ENCODE measurements at places on chromosomes 6 and 20.

DNA sequence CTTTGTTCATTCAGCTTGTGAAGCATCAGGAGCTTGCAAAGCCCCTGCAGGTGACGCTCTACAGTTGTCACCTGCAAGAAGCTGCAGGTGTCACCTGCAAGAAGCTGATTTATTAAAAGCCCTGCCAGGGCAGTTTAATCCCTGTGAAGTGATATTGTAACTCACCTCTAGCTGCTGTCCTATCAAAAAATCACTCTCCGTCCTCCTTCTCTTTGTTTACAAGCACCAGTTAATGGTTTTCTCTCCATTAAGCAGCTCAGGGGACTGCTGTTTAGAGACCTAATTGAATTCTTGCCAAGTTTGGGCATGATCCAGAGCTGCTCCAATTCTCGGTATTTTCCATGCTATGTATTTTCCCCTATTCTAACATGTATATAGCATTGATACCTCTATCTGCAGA lies 345.9 kb downstream of the ARHGAP18 start:
- peak; percentile 4 for DNase-seq

- no peak for DNase-seq
Observed at GRCh38 chr6:40394381-40394780, 192.8 kb downstream of the LRFN2 start.

GRCh38 chr6:43966853-43967718 lies 160.2 kb downstream of the MRPL14 start:
- no peak for DNase-seq

DNA sequence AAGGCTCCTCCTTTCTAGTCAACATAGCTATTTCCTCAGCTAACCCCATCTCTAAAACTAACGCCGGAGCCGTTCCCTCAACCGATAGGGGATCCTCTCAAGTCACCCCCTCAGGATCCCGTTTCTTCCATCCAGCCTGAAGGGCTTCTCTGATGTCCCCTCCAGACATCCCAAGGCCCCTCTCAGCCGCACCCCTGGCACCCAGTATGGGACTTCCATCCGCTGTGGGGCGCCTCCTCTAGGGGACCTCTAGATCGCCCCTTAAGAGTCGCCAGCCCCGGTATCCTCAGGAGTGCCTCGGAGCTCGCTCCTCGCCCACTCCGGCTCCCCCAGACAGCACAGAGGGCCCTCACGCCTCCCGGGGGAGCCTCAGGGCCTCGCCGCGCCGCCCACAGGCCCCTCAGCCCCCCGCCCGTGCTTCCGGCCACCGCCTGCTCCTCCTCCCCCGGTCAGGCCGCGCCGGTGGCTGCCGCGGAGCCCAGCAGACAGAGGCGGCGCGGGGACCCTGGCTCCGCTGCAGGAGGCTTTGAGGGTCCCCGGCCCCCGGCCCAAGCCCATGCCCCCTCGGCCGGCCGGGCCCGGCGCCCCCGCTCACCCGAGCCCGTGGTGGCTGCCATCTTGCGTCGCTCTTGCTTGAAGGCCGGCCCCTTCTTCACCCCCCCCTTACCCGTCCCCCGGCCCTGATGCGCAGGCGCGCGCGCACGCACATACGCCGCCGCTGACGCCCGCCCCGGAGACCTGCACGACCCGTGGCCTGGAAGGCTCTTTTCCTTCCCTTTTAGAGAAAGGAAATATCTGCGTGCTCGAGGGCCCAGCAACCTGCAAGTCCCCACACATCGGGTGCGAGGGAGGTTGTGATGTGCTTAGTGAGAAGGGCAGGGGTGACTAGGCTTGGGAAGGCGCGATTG lies at the start of gene UBE2V1:
TSS of gene UBE2V1 (minus strand) at position 639 of the 908 bp plus-strand sequence. CDS start at position 617, 22 bp downstream.
- DNase-seq = peak; percentile 90

DNA sequence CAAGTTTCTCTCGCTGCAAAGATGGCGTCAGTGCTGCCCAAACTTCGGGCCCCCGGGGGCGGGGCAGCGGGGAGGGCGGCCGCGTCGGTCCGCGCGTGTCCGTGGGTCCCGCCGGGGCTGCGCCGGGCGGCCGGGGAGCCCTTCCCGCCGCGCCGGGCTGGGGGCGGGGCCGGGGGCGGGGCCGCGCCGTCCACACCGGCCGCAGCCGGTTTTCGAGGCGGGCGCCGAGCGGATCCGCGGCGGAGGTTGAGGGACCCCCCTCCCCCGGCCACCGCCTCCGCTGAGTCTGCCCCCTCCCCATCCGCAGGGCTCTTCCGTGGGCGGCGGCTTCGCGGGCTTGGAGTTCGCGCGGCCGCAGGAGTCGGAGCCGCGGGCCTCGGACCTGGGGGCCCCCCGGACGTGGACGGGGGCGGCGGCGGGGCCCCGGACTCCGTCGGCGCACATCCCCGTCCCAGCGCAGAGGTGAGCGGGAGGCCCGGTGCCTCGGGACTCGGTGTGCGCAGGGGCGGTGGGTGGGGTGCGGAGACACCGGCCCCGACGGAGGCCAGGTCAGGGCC lies 572 bp downstream of the SLC2A4RG start:
- peak; percentile 34 for DNase-seq

DNA sequence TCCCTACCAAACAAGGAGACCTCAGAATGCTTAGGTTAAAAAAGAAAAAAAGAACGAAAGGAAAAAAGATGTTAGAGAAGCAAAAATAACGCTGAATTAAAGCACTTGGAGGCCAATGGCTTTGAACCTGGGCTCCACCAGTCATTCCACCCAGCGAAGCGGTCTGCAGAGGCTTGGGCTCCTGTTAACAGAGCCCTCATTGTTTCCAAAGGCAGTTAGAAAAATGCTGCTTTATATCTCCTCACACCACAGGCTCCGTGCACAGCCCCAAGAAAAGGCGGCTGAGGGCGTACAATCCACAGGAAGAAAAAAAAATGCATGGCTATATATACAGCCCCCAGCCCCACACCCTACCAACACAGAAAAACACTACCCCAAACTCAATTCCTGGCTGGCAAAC lies 255.9 kb downstream of the FOXC1 start:
- no peak for DNase-seq

DNA sequence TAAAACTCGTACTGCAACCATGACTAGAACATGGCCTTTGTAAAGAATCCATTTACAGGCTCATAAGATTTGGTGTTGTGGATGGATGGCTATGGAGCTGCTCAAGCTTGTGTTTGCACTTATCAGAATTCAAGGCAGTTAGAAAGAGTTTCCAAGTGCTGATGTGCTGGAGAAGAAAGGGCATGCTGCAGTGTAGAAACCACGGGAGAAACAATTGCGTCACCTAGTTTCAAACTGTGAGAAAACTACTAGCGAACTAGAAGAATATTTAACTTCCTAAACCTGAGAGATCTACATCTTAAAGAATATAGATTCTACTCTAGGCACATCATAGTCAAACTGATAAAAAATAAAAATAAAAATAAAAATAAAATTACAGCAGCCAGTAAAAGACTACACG lies 116.2 kb downstream of the SGK1 start:
- DNase-seq = no peak

DNA sequence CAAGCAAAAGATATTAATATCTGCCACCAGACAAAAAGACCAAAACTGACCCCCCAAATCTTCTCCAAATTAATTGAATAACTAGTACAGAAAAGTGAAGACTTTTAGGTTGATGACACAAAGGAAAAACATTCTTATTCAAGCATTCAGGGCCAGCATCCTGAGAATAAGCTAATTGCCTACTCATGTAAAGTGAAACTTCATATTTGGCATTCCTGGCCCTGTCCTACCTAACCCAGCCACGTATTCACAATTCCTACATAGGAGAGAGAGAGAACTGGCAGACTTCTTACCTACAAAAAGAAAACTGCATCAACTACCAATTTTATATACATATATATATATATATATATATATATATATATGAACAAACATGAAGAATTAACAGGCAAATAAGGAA lies 4.9 kb upstream of the ASCC3 start:
- DNase-seq = no peak

DNA sequence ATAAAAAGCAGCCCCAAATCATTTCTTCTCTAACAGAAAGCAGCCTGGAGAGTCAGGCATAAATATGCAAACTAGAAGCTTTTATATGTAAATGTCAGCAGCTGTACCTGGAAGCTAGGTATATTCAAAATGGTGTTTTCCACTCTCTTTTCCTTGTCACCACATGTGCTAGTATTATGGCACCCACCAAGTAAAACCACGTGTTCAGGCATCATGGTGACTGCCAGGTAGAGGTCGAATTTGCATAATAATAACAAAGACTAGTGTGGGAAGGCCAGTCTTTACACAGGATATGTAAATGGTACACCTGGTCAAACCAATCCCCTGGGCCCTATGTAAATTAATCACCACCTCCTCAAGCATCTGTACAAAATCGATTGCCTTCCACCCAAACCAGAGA lies 124.0 kb downstream of the MMUT start:
- no peak for DNase-seq

DNA sequence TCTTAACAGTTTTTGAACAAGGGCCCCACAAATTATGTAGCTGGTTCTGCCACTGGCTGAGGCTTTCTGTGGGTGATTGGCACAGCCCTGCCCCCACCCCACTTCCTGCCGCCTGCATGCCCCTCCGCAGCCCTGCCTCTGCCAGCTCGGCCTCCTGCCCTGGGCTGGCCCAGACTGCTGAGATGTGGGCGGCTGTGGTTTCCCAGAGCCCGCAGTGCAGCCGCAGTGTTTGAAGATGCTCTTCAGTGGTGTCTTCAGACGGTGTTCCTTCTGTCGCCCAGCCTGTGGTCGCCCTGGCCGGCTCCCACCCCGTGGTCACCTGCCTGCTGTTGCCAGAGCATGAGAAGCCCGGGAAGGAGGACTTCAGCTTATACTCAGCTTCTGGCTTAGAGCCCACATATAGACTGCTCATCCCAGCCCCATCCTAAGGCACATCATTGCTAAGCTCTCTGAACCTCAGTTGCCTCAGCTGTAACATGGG lies 154.3 kb downstream of the VEGFA start:
- peak; percentile 73 for DNase-seq

- DNase-seq = no peak
Observed at GRCh38 chr20:20580139-20580538, 132.3 kb downstream of the RALGAPA2 start.

DNA sequence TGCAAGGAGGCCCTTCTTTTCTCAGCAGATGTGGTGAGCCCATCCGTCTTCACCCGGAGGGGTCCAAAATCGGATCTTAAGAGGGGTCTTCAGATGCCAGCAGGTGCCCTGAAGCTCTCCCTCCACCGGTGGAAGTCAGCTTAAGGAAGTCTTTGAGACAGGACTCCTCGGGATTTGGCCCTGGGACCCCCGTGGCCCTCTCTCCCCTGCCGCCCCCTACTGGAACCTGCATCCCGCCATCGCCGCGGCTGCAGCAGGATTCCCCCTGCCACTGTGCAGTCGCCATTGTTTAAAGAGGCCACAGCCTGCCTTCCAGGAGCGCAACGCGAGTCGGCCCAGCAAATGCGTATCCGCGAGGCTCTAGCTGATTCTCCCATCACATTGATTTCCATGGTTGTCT lies 292.5 kb upstream of the ZNF337 start:
- no peak for DNase-seq

DNA sequence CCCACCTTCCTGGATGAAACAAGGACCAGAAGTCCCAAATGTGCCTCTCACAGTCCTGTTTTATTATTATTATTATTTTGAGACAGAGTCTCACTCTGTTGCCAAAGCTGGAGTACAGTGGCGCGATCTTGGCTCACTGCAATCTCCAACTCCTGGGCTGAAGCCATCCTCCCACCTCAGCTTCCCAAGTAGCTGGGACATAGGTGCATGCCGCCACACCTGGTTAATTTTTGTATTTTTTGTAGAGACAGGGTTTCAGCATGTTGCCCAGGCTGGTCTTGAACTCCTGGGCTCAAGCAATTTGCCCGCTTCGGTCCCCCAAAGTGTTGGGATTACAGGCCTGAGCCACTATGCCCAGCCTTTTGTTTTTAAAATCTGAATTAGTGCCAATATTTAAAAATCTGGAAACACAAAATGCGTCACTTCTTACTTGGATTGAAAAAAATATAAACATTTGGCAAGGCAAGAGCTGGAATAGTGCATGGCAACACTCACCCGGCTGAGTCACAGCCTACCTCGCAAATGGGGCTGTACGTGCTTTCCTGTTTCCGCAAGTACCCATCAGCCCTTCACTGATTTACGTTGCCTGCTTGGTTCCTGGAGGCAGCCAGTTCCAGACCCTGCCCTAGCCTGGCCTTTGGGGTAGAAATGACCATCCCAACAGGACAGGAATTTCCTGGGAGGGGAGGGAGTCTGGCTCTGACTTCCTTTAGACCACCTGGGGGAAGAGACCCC lies 6.3 kb downstream of the SDCBP2 start:
- DNase-seq = no peak

DNA sequence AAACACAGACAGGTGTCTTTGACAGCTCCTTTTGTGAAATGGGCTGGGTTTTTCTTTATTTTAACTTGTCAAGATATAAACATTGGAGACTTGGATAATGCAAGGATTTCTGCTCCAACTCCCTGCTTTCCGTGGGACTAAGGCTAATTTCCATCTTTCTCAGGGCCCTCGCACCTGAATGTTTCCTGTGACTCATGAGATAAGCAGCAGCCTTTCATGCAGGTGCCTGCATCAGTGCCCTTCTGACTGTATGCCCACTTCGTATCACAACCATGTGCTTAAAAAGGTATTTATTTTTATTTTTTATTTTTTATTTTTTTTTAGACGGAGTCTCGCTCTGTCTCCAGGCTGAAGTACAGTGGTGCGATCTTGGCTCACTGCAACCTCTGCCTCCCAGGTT lies 736.1 kb downstream of the DOK5 start:
- no peak for DNase-seq

- no peak for DNase-seq
Observed at GRCh38 chr20:58566981-58567380, 51.8 kb upstream of the APCDD1L start.
